ENCODE measurements at places on chromosomes 1 and 21.

- no peak overlapping the region for H3K27ac ChIP-seq
- H3K4me3 ChIP-seq, result no peak overlapping the region
- H3K27me3 ChIP-seq, result no peaks in the 10 kb centered on the region
- DNase-seq, result no peak
- H3K36me3 ChIP-seq, result no peaks in the 10 kb centered on the region
These were observed 832.7 kb downstream of the BRINP3 start for GRCh38 chr1:189644970-189645369.

- no peaks in the 10 kb centered on the region for H3K27me3 ChIP-seq
- no peaks in the 10 kb centered on the region for H3K4me1 ChIP-seq
- no peak overlapping the region for H3K27ac ChIP-seq
- peaks cover 8% of the 10 kb centered on the region for H3K36me3 ChIP-seq
- DNase-seq, result no peak
These were observed 33.6 kb downstream of the HENMT1 start for GRCh38 chr1:108627256-108627655.

DNA sequence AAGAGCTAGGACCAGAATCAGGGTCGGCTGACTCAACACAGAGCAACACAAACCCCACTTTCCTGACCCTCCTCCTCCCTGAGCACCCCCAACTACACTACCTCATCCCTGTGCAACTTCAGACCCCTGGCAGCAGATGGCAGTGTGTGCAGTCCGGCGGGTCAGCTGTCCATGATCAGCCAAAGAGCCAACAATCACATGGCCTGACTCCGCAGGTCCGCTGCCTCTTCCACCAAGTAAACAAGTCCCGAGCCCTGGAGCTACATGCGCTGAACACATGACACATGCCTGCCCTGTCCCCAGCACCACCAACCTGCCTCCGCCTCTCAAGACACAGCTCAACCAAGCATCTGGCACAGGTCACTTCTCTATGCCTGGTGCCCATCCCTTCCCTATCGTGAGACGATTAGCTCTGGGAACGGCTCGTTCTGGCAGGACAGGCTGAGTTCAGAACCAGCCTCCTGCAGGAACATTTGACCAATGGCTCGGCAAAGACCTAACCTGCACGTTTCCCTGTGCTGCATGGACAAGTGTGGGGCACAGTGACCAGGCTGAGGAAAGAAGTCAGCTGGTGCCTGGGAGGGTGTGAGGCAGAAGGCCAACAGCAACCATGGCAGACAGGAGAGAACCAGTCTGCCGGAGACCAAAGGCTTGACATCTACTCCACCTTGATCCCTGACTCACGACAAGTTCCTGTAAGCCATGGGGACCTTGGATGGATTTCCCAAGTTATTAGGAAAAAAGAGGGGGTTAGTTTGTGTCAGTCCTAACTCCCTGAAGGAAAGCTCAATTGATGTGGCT, 60.3 kb downstream of the CD46 start:
- H3K27me3 ChIP-seq, result no peaks in the 10 kb centered on the region
- peak; percentile 30 for DNase-seq
- no peak overlapping the region for H3K4me3 ChIP-seq
- H3K4me1 ChIP-seq, result peaks cover 7% of the 10 kb centered on the region

- H3K4me3 ChIP-seq, result no peak overlapping the region
- peaks cover 10% of the 10 kb centered on the region for H3K4me1 ChIP-seq
- no peak for DNase-seq
- no peaks in the 10 kb centered on the region for H3K36me3 ChIP-seq
These were observed 23.7 kb upstream of the MAGOH start for GRCh38 chr1:53262000-53262399.

Measured in cardiac muscle cell (in vitro differentiated cells and primary cell).